Stimulated activated CD8-positive, alpha-beta memory T cell treated with anti-CD3 and anti-CD28 coated beads, Interleukin-12 subunit alpha, Interleukin-12 subunit beta, amount 100 ng/mL, for 4 hours (primary cell): ENCODE measurements at places on chromosomes 12 and 14.
A peak's percentile ranks its signal among the peaks of the same experiment; 100 is the strongest.

DNA sequence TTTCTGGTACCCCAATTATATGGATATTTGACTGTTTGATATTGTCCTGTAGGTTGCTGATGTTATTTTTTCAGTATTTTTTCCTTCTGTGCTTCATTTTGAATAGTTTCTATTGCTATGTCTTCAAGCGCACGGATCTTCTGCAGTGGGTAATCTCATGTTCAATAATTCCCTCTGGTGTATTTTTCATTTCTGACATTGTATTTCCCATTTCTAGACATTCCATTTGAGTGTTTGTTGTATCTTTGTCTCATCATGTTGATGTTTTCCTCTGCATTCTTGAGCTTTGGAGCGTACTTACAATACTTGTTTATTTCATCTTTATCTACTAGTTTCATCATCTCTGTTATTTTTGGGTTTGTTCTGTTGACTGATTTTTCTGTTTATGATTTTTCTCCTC, 22.0 kb downstream of the TSPAN9 start:
- no peak for DNase-seq

GRCh38 chr14:55684956-55685584, 105.1 kb downstream of the KTN1 start:
- DNase-seq: no peak

GRCh38 chr14:51716610-51717009, 64.9 kb downstream of the FRMD6 start:
- no peak for DNase-seq

DNA sequence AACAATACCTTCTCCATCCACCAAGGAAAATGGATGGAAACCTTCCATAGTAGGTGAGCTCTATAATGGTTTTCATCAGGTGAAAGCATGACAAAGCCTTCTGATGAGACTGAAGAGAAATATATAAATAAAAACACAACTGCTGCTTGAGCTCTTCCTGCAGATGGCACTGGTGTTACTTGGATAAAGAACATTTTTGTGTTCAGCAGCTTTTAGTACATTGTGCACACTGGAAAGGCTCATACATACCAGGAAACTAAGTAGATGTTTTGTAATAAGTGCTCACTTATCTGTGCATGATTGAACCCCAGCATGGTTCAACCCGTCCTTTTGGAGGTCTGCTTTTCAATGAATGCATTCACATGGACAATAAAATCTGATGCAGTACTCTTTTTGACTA, 357.3 kb upstream of the MIS18BP1 start:
- DNase-seq: no peak

DNA sequence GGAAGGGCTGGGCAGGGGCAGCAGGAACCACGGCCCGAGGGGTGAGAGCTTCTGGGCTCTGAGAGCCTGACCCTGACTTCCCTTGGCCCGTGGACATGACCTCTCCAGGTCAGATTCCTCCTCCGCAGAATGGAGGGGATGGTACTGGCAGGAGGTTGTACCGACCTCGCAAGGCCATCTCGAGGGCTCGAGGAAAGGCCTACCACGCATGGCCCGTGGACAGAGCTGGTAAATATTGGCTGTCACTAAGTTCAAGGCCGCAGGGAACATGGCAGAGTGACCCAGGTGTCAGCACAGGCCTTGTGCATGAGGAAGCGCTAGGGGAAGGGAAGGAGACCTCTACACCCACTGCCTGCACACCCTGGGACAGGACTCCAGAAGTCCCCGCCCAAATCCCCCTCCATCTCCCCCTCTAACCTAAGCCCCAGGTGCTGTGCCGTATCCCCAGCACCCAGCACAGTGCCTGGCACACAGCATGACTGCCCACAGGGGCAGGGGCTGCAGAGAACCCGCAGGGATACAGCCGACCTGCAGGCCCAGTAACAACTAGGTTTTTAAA, 54.9 kb upstream of the PPP2R5C start:
- DNase-seq: no peak

DNA sequence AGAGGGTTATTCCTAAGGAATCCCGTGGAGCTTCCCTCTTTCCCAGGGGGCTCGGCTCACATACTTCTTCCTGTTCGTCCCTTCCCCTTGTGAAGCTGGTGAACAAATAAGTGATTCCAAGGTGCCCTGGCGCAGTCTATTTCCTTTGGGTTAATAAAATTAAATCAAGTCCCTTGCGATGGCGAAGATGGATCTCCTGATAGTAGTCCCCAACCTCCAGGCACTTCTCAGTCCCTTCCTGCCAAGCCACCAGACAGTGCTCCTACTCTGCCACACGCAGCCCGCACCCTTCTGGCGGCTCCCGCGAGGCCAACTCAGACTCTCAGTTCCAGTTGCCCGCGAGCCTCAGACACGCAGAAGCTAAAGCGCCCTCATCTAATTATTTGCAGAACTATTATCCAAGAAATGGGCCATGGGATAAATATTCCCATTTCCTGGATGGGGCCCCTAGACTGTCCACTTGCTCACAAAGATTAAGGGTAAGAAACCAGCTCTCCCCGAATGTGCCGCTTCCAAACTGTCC, 2.4 kb upstream of the SIX6 start:
- no peak for DNase-seq

DNA sequence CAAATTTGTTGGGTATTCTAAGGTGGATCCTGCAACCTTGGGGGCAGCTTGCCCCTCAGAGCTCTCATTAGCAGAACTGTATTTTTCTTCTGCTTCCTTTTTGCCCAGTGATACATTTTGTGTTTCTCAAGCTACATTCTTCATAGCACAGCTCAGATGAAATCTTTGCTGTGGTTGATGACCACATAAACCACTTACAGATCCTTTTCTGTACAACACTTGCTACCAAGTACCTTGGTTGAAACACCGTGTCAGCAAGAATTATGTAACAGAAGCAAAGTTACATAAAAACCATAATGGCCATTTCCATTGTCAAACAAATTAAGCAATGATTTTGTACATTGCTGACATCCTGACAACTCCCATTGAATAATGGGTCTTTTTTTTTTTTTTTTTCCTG, 9.7 kb upstream of the PLBD1 start:
- no peak for DNase-seq

- no peak for DNase-seq
Measured at GRCh38 chr12:94864987-94865386, 138.5 kb downstream of the NDUFA12 start.

GRCh38 chr12:76083246-76083903, 1.1 kb downstream of the NAP1L1 start:
- no peak for DNase-seq

DNA sequence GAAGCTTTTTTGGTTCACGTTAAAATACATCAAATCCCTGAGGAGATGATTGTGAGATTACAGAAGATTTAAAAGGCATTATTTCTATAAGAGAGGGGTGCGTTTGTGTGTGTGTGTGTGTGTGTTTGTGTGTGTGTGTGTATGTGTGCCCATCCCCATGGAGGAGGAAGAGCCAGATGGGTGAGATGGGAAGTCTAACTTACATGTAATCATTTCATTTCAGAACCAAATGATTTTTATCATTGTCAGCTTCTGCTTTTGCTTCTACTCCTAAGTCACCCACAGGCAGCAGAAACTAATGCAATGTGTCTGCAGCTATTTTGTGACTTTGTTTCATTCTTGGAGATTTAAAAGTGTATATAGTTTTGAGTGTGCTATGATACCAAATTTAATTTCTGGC, 68.7 kb downstream of the SLC4A8 start:
- no peak for DNase-seq

GRCh38 chr14:92704821-92705220, 43.6 kb downstream of the LGMN start:
- DNase-seq: no peak

DNA sequence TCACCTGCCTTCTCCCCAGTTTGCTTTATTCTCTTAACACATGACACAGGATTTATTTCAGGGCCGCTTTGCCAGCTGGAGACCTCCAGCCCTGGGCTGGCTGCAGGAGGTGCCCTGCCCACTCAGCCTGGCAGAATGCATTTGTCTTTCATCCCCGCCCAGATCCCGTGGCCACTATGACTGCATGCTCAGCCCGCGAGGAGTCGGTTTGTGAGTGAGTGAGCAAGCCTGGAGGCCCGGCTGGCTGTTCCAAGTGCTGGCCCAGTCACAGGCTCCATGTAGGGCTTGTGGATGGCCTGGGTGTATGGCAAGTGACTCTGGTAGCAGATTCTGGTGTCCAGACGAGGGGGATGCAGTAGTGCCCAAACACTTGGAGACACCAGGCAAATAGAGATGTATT, 2.1 kb downstream of the TDP1 start:
- no peak for DNase-seq

DNA sequence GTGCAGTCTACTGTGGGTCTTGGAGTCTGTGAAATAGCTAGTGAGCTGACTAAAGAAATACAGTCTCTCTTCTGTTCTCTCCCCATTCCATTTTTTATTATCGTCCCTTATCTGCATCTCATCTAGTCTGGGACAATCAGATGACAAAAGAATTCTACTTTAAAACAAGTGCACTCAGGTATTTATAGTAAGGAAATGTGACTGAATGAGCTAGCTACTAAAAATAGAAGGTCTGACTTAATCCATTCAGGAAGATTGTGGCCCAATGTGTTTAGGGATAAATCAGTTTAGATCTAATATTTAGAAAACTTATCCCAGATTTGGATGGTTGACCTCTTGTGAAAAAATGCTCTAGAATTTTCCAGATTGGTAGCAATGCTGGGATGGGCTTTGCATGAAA, 126.8 kb upstream of the NRXN3 start:
- DNase-seq: no peak

DNA sequence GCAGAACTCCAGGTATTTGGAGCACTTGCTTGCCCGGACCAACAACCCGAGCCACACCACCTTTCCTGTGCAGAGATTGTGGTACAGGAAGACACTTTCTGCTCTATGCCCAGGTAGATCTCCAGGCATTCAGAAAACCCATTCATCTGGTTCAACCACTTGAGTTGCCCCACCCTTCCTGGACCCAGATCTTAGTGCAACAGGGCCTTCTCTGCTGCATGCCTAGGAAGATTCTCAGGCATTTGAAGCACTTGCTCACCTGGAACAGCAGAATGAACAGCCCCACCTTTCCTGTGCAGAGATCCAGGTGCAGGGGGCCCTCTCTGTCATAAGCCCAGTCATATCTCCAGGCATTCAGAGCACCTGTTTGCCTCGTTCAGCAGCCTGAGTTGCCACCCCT, 412.8 kb upstream of the MGAT4C start:
- DNase-seq: no peak

DNA sequence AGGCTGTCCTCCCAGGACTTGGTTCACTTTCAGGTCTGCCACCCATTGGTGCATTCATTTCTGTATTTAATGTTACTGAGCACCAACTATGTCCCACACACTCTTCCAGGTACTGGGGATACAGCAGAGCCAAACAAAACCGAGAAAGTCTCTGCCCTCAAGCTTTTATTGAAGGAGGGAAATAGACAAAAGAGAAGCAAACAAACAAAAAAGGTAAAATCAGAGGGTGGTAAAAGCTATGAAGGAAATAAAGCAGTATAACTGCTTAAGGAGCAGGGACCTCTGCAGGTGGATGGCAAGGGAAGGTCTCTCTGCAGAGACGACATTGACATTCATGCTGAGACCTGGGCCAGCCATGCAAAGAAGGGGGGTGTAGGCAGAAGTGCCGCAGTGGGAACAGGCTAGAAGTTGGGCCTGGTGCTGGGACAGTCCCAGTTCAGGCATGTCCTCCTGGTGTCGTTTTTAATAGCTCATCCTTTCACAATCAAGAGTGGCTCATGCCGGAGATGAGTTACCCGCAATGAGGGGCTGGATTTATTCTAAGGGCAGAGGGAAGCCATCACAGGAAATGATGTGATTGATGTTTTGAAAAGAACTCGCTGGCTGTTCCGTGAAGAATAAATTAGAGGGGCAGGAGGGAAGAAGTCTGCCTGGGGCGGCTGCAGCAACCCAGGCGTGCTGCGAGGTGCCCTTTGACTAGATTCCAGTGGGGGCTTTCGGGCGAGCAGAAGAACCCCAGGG, 72.8 kb downstream of the IRF2BPL start:
- DNase-seq: peak; percentile 35

- no peak for DNase-seq
Measured at GRCh38 chr12:128554546-128555304, 269.0 kb downstream of the SLC15A4 start.

GRCh38 chr12:62468397-62468796, 1.8 kb downstream of the MON2 start:
- no peak for DNase-seq

- no peak for DNase-seq
Measured at GRCh38 chr12:94276725-94277124, 128.3 kb downstream of the PLXNC1 start.

GRCh38 chr12:4538207-4539160, at the start of gene RAD51AP1:
TSS of gene RAD51AP1 (plus strand) at chr12:4538890. CDS start at chr12:4538940, 50 bp downstream.
- peak; percentile 92 for DNase-seq

GRCh38 chr14:57657487-57657886, 163.8 kb upstream of the CCDC198 start:
- no peak for DNase-seq

DNA sequence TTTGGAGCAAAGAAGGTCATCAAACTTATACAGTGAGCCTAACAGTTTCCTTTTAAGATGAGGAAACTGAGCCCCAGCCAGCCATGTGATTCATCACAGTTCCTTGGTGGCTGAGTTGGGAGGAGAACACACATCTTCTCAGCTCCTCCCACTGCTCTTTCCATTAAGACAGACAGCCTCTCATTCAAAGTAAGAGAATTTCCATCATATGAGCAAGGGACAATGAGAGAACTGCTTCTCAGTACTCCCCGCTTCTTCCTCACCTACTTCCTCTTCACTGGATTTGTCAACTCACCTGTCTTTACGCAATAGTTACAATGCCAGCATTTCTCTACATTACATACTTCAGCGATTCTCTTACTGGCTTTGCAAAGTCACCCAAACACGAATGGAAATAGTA, 2.2 kb downstream of the IFNG start:
- no peak for DNase-seq

- no peak for DNase-seq
Measured at GRCh38 chr12:74370608-74371216, 166.9 kb upstream of the ATXN7L3B start.

DNA sequence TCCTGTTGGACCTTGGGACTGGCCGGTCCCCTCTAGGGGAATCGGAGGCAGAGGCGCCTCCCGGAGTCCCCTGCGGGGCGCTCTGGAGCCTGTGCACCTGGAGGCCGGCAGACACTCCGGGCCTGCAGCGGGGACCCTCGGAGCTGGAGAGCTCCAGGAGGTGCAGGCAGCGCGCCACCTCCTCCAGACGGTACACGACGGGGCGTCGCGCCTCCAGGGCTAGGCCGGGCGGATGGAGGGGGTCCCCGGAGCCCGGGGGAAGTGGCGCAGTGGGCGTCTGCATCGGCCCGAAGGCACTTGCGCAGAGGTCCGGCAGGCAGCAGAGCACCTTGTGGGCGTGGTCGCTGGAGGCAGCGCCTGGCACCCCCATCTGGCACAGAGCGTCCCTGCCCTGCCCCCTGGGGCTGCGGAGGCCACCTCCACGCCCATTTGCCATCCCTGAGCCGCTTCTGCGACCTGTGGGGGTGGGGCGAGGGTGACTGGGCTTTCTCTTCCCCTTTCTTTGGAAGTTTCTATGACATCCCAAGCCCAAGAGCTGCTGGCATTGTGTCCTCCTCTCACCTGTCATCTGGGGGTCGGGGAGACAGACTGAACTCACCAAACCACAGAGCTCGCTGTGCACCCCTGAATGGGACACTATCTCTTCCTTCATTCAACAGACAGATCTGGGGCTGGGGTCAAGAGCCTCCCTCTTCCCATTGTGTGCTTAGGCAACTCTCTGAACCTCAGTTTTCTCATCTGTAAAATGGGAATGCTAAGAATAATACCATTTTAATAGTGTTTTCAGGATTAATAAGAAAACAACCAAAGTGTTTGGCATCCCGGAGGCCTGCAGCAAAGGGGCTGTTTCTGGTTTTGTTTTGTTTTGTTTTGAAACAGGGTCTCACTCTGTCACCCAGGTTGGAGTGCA, 37.5 kb upstream of the CORO1C start:
- peak; percentile 3 for DNase-seq
